ENCODE measurements at places on chromosomes 6 and 20. TPM values are rescaled to one million over a fixed set of nuclear protein-coding genes. Genes with fewer than 3 reads are reported as not detected.

- H3K27ac ChIP-seq = peak overlapping the region; percentile 59
- no peaks in the 10 kb centered on the region for H3K36me3 ChIP-seq
- peaks cover 22% of the 10 kb centered on the region for H3K4me1 ChIP-seq
- no peak overlapping the region for H3K4me3 ChIP-seq
Measured at GRCh38 chr6:16206595-16207037, 31.8 kb upstream of the GMPR start.

DNA sequence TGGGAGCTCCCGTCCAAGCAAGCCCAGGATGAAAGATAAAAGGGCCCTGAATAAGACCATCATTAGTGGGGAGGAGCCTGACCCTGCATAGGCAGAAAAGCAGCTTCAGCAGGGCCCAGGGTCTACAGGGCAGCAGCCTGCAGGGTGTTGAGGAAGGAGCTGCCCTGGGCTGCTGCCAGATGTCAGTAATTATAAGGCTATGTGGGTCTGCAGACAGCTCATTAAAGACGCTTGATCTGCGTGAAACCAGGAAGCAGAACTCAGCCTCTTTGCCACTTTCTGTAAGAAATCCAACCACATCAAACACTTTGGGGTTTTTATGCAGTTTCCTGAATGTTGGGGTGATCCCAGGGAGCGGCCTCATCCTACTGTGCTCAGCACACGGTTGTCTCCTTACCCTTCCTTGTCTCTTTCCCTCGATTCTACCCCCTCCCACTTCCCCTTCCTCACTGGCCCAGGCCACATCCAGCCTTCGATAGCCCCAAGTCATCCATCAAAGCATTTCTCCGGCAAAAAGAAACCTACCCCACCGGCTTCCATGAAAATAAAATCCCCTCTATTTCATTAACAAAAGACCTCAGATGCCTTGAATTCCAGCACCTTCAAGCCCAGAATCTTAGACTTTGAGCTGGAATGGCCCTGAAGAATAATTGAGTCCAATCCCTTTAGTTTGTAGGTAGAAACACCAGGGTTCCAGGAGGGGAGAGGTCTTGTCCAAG, 1.0 kb upstream of the TGM6 start:
- DNase-seq = no peak
- H3K27me3 ChIP-seq = no peaks in the 10 kb centered on the region

Gene VGLL2
- total RNA-seq = not detected

DNA sequence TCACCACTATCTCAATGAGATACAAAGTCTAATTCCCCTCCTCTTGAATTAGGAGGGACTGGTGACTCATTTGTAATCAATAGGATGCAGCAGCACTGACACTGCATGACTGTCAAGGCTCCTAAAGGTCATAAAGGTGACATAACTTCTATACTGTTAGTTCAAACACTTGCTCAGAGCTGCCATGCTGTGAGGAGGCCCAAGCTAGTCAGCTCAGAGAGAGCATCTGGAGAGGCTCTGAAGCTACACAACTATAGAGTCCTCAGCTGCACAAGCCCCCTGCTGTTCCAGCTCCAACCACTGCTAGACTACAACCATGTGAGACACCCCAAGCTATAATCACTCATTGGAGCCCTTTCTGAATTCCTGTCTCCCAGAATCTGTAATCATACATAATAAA, 17.0 kb upstream of the HEY2 start:
- H3K27me3 ChIP-seq = peaks cover 9% of the 10 kb centered on the region
- H3K36me3 ChIP-seq = no peaks in the 10 kb centered on the region
- H3K4me3 ChIP-seq = no peak overlapping the region
- no peak for DNase-seq
- no peaks in the 10 kb centered on the region for H3K4me1 ChIP-seq

Gene C6orf58
- not detected for total RNA-seq

Gene OPN5
- total RNA-seq = not detected

Gene WFDC10B
- total RNA-seq = not detected

DNA sequence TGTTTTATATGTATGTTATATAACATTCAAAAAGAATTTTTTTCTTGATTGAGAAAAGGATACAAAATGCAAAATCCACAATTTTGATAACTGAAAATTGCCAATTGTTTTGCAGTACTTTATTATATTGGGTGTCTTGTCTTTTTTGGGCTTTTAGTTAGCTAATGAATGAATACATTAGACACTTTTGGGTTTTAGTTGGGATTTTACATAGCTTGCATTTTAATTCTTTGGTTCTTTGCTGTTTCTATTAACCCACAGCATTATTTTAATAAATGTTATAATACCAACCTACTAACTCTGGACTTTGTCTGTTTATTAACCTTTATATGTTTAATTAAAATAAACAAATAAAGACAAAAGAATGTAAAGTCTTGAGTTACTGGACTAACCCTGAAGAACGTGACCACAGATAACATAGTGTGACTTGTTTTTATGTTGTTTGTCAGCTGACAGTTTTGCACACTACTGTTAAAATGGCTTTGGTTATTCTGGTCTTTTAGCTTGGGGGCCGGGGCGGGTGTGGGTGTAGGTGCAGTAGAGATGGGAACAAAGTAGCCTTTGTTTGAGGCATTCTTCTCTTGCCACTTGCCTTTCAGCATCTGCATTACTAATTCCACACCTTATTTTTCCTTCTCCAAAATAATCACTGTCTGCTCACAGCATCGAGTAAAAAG, 159.1 kb downstream of the QKI start:
- no peak overlapping the region for H3K4me3 ChIP-seq
- H3K4me1 ChIP-seq = peaks cover 18% of the 10 kb centered on the region
- no peaks in the 10 kb centered on the region for H3K27me3 ChIP-seq
- H3K36me3 ChIP-seq = peaks cover 25% of the 10 kb centered on the region
- H3K27ac ChIP-seq = no peak overlapping the region

DNA sequence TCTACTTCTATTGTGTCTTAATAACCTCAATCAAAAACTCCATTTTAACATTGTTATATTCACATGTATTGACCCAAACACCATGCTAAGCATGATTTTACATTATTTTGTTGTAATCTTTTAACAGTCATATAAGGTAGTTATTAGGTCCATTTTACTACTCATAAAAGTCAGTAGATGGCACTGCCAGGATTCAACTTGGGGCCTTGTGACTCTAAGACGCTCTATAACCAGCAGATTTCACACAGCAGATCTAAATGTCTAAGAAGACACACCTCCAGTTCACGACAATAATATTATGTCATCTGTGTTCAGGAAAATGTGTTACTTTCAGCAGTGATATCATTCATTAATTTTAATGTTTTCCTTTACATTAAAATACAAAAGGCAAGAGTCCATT, 88.0 kb downstream of the FRK start:
- H3K4me1 ChIP-seq = no peaks in the 10 kb centered on the region
- no peaks in the 10 kb centered on the region for H3K36me3 ChIP-seq
- H3K27me3 ChIP-seq = no peaks in the 10 kb centered on the region
- no peak overlapping the region for H3K27ac ChIP-seq
- no peak overlapping the region for H3K4me3 ChIP-seq

- no peak for DNase-seq
- H3K36me3 ChIP-seq = no peaks in the 10 kb centered on the region
- H3K27me3 ChIP-seq = peaks cover 6% of the 10 kb centered on the region
Measured at GRCh38 chr6:34158876-34159275, 13.0 kb upstream of the GRM4 start.

All from SJSA1 (cell line).